Glomerular endothelial cell (primary cell): ENCODE measurements at places on chromosomes 7 and 10. TPM values are rescaled to one million over a fixed set of nuclear protein-coding genes. Genes with fewer than 3 reads are reported as not detected.

DNA sequence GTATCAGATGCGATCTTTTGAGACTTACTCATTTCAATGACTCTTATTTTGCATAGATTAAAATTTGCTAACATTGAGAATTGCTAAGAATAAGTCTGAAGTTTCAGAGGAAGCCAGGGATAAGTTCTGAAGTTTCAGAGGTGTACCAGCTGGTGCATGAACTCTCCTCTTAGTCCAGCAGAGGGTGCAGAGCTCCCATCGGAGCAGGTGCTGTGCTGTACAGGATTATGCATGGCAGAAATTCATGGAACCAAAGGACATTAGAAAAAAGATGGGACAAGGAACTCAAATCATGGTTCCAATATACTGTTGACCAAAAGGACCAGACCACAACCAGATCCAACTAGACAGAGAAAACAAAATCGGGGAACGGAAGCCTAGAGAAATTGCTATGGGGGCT lies 41.9 kb downstream of the MGAM2 start:
- no peak for DNase-seq

- DNase-seq = no peak
Measured at GRCh38 chr10:75070961-75071428, 40.5 kb upstream of the SAMD8 start.

DNA sequence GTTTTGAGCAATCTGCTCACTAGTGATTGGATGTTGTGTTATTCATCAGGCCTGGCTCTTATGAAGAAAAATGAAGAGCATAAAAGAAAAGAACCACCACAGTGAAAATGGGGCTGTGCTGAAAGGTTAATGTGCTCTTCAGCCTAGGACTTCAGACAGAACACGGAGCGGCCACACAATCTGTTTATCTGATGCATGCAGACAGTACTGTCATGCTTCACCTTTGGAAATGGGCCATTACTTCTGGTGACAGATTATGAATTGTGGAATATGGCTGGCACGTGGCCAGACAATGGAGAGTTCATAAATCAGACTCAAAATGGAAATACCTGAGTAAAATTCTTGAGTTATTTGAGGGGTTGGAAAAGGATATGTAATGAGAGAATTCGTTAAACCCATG lies 86.0 kb upstream of the NOBOX start:
- no peak for DNase-seq

Gene EGR2
- total RNA-seq = 0.06 TPM in 1 of 2 replicates, not detected in the other

GRCh38 chr10:96275685-96276418 lies 4.5 kb upstream of the BLNK start:
- no peak for DNase-seq

Gene ASZ1
- not detected in 2 replicates for total RNA-seq

Gene MALRD1
- not detected in 2 replicates for total RNA-seq

GRCh38 chr7:333393-333764 lies 43.4 kb downstream of the FOXL3 start:
- no peak for DNase-seq

DNA sequence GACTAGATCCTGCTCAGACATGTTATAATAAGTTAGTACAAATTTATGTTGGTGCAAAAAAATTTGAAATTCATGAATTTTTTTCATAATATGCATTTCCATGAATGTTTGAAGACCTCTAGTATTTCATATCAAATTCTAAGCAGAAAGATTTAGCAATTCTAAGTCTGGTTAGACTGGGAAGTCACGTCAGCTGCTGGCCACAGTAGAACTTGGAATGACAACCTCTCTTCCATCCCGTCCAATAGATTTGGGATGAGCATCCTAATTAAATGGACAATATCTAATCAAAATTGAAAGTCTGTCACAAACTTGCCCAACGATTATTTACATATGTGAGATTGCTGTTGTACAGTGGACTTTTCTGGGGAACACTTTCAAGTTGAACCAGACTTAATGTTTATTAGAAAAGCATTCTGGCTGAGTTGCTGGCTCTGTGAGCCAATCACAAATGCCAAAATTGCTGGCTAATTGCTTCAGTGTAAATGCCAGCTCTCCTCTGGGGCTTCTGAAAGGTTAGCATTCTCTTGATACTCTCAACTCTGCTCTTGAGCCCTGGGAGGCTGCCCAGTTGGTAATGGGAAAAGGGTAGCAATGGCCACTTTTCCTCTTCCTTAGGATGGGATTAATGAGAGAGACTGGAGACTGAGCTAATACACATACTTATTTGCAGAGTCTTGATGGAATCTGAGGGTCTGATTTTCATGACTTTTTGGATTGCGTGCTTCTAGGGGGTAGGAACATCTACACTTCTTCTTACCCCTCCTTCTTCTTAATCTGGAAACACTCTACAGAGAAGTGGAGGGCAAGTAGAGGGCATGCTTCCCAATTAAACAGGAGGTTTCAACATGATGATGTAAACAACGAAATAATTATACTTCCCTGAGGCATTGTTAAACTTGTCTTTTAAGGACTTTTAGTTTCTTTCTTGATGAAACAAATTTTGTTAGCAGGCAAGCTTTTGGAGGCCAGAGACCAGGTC lies 253.5 kb downstream of the BAMBI start:
- DNase-seq = no peak

Gene TFEC
- 9.7 and 13.6 TPM in 2 replicates for total RNA-seq

- no peak for DNase-seq
Measured at GRCh38 chr7:110600956-110601355, 490.0 kb upstream of the LRRN3 start.

GRCh38 chr10:24519950-24520349 lies 203.7 kb downstream of the ARHGAP21 start:
- no peak for DNase-seq

Gene FGF8
- total RNA-seq = not detected in 2 replicates

DNA sequence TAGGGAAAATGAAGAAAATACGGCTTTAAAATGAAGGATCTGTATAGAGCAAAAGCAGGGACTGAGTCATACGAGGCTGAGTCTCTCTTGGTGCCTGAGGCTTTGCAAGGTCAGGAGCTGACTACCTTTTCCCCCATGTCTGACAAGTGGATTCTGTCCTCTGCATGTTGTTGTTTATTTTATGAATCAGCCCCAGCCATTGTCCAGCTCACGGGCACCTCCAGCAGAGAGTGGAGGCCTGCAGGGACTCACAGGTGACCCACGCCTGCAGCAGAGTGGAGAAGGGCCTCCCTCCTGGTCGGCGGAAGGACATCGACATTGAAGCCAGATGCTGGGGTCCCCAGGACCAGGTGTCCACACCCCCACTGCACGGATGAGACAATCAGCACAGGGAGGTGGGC lies 233.9 kb downstream of the WDR37 start:
- DNase-seq = no peak

DNA sequence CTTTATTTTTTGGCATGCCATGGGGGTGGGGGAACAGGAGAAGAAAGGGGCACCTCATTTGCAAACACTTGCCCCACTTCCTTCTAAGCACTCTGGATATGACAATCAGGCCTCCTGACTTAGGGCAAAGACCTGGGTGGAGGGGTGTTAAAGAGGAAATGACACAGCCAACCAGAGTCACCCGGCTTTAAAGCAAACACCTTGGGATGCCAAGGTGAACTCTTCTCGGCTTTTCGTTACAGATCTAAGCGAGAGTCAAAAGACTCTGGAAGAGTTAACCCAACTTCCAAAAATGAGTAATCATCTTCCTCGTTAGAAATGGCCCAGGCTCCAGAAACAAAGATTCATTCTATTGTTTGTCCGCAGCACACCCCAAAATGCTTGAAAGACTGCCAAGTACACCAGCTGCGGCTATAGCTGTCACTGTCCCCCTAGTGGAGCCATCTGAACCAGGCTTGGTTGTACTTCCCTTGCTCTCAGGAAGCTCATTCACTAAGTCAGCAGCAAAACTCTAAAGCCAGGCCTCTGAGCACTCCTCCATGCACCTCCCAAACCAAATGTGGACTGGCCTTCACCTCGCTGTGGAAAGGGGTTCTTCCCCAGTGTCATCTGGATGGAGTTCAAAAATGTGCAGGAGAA lies 24.8 kb downstream of the FAM53B start:
- DNase-seq = no peak

- no peak for DNase-seq
Measured at GRCh38 chr7:50679218-50680007, 103.3 kb downstream of the GRB10 start.

DNA sequence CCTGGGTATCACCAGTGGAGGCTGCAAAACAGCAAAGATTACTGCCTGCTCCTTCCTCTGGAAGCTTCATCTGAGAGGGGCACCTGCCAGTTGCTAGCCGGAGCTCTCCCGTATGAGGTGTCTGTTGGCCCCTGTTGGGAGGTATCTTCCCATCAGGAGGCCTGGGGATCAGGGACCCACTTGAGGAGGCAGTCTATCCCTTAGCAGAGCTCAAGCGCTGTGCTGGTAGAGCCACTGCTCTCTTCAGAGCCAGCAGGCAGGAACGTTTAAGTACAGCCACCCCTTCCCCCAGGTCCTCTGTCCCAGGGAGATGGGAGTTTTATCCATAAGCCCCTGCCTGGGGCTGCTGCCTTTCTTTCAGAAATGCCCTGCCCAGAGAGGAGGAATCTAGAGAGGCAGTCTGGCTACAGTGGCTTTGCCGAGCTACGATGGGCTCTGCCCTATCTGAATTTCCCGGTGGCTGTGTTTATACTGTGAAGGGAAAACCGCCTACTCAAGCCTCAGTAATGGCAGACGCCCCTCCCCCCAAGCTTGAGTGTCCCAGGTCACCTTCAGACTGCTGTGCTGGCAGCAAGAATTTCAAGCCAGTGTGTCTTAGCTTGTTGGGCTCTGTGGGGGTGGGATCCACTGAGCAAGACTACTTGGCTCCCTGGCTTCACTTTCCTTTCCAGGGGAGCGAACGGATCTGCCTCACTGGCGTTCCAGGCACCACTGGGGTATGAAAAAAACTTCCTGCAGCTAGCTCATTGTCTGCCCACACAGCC lies 19.6 kb downstream of the SEMA3E start:
- DNase-seq = no peak

Gene MET
- 24.2 and 24.4 TPM in 2 replicates for total RNA-seq

Gene PDCD4
- 45.5 and 56.6 TPM in 2 replicates for total RNA-seq

- DNase-seq = no peak
Measured at GRCh38 chr7:32453341-32454011, 36.7 kb downstream of the LSM5 start.

- no peak for DNase-seq
Measured at GRCh38 chr7:118657391-118658005, 433.0 kb downstream of the ANKRD7 start.

- no peak for DNase-seq
Measured at GRCh38 chr7:1723254-1723653, 53.2 kb downstream of the ELFN1 start.

- no peak for DNase-seq
Measured at GRCh38 chr10:33344676-33345075, 10.2 kb upstream of the NRP1 start.

DNA sequence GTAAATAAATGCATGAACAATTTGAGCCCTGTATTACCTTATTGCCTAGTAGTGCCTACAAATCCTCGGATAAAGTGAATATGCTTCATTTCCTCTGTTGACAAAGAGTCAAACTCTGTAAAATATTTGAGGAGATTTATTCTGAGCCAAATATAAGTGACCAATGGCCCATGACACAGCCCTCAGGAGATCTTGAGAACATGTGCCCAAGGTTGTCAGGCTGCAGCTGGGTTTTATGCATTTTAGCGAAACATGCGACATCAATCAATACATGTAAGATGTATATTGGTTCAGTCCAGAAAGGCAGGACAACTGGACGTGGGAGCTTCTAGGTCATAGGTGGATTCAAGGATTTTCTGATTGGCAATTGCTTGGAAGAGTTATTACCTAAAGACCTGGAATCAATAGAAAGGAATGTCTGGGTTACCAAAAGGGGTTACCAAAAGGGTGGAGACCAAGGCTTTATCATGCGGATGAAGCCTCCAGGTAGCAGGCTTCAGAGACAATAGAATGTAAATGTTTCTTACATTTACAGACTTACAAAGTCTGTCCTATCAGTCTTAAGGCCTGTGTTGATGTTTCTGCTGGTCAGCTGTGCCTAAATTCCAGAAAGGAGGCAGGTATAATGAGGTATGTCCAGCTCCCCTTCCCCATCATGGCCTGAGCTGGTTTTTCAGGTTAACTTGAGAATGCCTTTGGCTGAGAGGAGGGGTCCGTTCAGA lies 220.1 kb upstream of the FZD1 start:
- no peak for DNase-seq

GRCh38 chr7:25256333-25256819 lies 28.1 kb upstream of the NPVF start:
- DNase-seq = no peak

DNA sequence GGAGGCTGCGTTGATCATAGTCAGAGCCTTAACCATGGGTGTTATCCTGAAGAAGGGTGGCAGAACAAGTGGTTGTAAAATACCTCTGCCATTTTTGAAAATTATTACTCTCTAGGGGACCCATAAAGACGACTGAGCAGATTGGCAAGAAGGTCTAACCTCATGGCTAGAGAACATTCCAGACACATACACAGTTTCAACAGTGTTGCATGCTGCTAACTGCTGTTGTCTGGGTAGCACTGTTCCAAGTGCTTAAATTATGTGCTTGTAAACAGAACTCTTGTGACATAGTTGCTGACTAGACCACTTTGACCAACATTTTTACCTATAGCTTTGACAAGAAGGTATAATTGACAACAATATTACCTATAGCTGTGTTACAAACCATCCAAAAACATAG lies 46.1 kb upstream of the FOXP2 start:
- no peak for DNase-seq

- DNase-seq = no peak
Measured at GRCh38 chr10:77179015-77179695, 458.5 kb downstream of the KCNMA1 start.

GRCh38 chr7:116340201-116340847 lies 130.0 kb downstream of the TES start:
- no peak for DNase-seq

GRCh38 chr7:143735962-143736361 lies 21.5 kb downstream of the CTAGE6 start:
- DNase-seq = no peak

DNA sequence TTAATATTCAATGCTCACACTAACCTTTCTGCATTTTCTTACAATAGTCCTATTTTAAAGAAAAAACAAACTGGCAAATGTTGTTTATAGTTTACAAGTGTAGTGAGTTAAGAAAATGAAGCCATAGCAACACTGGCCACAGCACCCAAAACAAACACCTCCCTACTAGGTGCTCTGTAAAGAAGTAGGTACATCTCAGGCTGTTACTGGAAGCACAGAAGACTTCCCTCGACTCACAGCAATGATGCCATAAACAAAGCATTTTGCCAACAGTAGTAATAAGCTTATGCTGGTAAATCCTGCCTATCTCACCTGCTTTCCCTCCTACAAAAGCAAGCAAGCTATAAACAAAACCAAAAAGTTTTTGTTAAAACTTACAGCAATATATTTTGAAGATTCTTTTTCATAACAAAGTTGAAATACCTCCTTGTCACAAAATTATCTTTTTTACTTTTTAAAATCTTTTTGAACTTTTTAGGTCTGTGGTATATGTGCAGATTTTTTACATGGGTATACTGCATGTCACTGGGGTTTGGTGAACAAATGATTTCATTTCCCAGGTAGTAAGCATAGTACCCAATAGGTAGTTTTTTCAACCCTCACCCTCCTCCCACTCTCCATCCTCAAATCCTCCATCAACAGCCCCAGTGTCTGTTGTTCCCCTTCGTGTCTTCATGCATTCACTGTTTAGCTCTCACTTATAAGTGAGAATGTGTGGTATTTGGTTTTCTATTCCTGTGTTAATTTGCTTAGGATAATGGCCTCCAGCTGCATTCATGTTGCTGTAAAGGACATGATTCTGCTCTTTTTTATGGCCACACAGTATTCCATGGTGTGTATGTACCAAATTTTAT lies 28.4 kb downstream of the COA1 start:
- no peak for DNase-seq

GRCh38 chr7:93327006-93327633 lies 95.0 kb downstream of the VPS50 start:
- no peak for DNase-seq

Gene CDK1
- total RNA-seq = 17.1 and 20.7 TPM in 2 replicates
